ENCODE measurements at places on chromosomes 6 and 20. TPM values are rescaled to one million over a fixed set of nuclear protein-coding genes. Genes with fewer than 3 reads are reported as not detected.

The HUS1B gene
- total RNA-seq: 0.21 TPM

The SRSF12 gene
- total RNA-seq: 0.21 TPM

The TRIM31 gene
- total RNA-seq: not detected

The DEFB127 gene
- total RNA-seq: not detected

The KCNG1 gene
- total RNA-seq: not detected

The SPATA2 gene
- 6.7 TPM for total RNA-seq

The ADAM33 gene
- total RNA-seq: 8.9 TPM

The ZC2HC1B gene
- 0.56 TPM for total RNA-seq

The IRF4 gene
- 0.08 TPM for total RNA-seq

The NQO2 gene
- total RNA-seq: 42.8 TPM

The PDE7B gene
- total RNA-seq: 4.3 TPM

The BMP7 gene
- total RNA-seq: not detected

The PAK5 gene
- not detected for total RNA-seq

The CYP21A2 gene
- total RNA-seq: not detected

The POPDC3 gene
- total RNA-seq: 82.5 TPM

The HLA-DQB2 gene
- total RNA-seq: 1.2 TPM

The OXT gene
- not detected for total RNA-seq

The WFDC10B gene
- not detected for total RNA-seq

The TAP1 gene
- total RNA-seq: 23.5 TPM

The CDH4 gene
- 1.0 TPM for total RNA-seq

The PET117 gene
- 23.6 TPM for total RNA-seq

The HLA-DQB1 gene
- total RNA-seq: 4.4 TPM

The FAM83C gene
- not detected for total RNA-seq

The PCSK2 gene
- not detected for total RNA-seq

The LBP gene
- total RNA-seq: 38.8 TPM

The MYT1 gene
- not detected for total RNA-seq

The GNMT gene
- not detected for total RNA-seq

The MPIG6B gene
- 0.37 TPM for total RNA-seq

The ARFGEF3 gene
- 18.4 TPM for total RNA-seq
